Occipital lobe (tissue), 3 donors: ENCODE measurements at places on chromosomes 2 and 18. TPM values are rescaled to one million over a fixed set of nuclear protein-coding genes. Genes with fewer than 3 reads are reported as not detected.

DNA sequence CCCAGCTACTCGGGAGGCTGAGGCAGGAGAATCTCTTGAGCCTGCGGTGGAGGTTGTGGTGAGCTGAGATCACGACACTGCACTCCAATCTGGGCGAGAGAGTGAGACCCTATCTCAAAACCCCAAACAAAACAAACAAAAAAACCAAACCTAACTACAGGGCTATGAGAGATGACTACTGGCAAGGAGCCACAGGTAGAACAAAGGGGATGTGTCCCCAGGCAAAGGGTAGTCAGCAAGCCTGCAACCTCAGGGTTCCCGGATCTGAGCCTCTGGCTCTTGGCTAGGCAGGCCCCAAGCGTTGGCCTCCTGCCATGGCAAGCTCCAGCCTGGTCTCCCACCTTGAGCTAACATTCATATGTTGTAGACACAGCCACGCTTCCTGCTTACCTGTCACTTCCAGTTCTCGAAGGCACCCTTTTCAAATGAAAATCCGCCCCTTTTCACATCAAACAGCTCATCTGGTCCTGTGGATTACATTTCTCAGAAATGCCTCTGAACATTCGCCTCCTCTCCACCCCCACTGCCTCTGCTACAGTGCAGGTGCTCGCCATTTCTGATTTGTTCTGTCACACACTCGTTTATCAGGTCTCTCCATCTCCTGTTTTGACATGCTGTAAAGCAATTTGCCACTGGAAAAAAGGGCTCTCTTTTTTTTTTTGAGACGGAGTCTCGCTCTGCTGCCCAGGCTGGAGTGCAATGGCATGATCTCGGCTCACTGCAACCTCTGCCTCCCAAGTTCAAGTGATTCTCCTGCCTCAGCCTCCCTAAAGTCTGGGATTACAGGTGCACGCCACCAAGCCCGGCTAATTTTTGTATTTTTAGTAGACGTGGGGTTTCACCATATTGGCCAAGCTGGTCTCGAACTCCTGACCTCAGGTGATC, 13.1 kb upstream of the ACTR3 start:
- DNase-seq: no peak

The IL36B gene
- not detected for total RNA-seq

DNA sequence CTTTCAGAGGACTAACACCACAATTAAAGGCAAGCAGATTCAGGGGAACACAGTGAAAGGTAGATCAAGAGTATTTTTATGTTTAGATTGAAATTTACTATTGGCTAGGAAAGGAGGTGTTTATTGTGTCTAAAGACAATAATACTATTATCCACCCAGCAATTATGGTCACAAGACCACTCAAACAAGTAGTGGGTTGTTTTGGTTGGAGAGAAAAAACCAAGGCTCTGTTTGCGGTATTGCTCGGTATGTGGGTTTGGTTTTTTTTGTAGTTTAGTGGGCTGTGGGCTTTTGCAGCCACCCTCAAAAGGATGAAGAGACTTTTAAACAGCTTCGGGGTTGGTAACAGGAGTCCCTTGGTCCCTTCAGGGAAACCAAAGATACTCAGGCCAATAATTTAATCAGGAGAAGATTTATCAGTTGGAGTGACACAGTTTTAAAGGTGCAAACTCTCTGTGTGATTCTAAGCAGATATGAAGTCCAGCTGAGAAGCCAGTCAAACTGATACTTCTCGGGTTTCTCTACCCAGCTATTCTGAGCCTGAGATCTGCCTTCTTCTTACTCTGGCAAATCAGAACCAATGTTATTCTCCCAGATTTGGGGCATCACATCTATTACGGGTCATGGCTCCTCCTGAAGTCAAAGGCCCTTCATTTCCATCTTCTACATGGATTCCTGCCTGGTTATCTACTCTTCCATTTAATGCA, 55.3 kb downstream of the DCC start:
- DNase-seq: no peak

- no peak for DNase-seq
These were observed 53.6 kb downstream of the CCDC68 start for GRCh38 chr18:54905629-54906028.

DNA sequence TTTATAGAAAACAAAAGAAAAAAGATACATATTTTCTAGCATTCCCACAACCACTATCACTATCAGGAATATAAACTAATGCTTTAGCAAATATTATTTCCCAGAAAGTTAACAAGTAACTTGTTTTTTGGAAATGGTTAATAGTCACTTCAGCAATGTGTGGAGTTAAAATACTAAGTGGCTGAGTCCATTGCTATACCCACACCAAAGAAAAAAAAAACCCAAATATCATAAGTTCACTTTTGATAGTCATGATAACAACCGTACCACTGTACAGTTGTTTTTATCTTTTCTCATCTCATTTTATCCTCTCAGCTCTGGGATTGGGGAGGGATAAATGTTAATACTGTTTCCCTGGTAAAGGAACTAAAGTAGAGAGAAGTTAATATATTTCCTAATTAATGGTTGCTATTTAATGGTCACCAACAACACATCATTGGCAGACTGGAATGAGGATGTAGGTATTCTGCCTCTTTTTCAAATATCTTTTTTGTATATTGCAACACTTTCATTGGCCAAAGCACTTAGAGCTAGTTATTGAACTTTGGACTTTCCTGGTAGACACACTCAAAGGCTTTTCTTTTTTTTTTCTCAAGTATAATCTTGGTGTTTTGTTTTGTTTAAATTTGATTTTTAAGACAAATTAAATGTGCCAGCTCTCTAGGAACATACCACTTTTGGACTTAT, 18.4 kb upstream of the KANSL1L start:
- DNase-seq: no peak

The AGXT gene
- not detected for total RNA-seq

DNA sequence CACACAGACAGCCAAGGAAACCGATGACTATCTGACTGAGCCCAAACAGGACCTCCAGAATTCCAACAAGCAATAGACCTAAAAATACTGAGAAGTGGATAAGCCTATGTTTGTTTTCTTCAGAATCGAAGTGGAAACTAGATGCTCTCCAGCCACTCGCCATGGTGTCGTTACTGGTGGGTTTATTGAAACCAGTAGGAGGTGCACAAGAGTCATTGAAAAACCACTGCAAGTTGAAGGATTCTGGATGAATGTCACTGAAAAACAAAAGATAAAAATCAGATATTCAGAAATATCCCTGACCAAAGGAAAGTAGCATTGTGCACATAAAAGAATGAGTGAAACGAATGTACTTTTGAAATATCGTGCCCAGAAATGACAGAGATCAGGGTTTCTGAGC, 15.3 kb downstream of the TM4SF20 start:
- DNase-seq: no peak

DNA sequence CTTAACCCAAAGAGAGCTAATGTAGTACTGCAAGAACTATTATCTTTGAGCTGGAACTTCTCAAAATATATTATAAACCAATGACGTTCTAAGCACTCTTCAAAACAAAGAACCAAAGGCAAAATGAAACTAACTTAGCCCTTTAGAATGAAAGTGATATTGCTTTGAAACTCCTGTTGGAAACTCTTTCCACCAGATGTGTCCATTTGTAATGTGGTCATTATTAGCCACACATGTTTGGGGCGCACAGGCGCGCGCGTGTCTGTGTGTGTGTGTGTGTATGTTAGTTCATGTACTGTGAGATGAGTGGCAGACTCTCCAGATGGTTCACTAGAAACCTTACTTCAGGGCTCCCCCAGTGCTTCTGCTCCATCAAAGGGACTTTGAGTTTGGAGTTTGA, 323.4 kb downstream of the BCL11A start:
- DNase-seq: no peak

DNA sequence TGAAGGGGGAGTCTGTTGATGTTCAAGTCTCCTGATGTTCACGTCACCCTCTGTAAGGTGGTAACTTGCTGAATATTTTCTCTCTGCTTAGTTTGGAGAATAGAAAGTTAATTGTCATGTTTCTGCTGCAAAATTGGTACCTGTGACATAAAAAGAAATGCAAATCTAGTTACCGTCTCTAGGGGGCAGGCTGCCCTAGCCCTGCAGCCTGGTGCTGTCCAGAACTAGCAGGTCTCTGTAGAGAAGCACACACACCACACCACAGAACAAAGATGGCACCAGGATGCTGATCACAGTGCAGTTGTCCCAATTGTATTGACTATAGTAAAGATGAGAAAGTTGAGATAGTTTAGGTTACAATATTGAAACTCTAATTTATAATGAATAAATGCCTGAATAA, 47.0 kb downstream of the SLC9A4 start:
- DNase-seq: no peak

DNA sequence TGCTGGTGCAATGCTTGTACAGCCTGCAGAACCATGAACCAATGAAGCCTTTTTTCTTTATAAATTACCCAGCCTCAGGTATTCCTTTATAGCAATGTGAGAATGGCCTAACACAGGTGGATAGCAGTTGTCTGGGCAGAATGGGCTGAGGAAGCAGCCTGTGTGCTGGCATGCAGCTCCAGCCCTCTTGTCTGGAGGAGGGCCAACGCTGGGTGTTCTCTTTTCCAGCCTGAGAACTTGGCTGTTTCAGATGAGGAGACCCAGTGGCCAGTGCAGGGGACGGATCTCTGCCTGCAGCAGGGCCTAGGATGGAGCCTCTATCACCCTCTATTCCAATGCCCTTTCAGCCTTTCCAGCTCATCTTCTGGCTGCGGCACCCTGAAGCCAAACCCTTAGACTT, 58.8 kb downstream of the CTIF start:
- DNase-seq: no peak

DNA sequence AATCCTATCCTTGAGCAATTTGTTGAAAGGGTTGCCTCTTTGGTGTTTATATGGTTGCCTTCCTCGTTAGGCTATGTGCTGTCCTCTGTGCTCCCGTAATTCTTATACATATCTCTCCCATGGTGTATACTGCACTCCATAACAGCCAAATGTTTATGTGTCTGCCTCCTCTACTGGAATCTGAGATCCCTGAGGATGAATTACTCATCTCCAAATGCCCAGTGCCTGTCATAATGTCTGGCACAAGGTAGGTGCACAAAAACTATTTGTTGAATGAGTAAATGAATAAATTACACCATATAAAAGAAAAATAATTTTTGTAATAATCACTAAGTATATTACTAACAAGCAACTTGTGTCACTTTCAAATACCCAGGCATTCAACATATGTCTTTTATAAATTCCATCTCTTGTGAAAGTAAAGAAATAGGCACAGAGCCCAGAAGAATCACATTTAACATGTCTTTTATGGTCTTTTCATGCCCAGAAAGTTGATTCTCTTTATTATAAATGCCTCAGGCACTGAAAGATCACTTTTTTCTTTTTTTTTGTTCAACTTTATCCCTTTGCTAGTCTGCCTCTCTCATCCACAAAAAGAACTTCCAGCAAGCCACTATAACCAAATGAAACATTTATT, 164.9 kb downstream of the CCDC148 start:
- DNase-seq: no peak

GRCh38 chr2:205678541-205679142, 3.7 kb upstream of the NRP2 start:
- no peak for DNase-seq

DNA sequence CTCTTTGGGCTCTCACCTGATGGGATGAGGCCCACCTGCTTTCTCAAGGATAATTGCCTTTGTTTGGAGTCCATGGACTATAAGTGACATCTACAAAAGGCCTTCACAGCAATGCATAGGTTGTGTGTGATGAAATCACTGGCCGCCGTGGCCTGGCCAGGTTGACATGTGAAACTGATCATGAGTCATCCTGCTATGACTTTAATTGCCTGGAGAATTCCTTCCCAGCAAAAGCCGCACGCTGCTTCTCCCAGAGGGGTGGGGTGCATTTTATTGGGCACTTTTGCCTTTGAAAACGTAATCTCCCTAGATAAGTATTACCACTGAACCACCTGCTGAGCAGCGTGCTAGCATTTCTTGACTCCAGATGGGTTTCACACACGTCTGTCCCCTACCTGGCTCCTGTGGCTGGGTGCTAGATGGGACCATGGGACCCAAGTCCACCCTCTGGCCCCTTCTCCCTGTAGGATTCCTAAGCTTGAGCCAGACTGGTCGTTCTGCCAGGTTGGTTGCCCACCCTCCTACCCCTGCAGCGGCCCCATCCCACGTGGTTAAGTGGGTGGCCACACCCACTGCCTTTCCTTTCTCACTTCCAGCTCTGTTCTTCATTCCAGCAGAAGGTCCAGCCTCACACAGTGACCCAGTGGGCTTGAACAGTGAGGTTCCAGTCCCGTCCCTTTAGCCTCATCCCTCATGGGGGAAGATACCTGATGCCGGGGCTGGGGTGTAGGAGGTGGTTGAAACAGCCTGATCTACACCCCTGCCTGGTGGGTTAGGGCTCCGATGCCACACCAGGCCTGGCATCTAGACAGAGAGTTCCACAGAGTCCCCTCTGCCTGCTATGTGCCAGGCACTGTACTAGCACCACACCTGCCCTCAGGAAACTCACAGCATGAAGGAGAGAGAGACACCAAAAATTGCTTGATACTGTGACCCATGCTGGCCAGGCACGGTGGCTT, 89.6 kb downstream of the GBX2 start:
- no peak for DNase-seq

DNA sequence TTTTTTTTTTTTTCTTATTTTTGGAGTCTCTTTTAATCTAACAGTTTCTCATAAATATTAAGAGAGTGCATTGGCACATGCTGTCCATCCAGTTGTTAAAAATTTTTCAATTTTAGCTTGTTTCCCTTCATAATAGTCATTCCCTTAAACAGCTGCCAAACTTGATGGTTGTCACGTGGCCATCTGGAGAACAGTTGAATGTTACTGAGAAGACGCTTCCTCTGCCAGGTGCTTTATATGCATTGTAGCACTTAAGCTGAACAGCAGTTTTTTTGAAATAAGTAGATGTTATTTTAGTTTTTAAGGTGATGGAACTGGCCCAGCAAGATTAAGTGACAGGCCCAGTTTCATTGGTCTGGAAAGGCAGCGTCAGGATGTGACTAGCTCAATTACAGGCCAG, 3.3 kb downstream of the SMARCAL1 start:
- DNase-seq: no peak

DNA sequence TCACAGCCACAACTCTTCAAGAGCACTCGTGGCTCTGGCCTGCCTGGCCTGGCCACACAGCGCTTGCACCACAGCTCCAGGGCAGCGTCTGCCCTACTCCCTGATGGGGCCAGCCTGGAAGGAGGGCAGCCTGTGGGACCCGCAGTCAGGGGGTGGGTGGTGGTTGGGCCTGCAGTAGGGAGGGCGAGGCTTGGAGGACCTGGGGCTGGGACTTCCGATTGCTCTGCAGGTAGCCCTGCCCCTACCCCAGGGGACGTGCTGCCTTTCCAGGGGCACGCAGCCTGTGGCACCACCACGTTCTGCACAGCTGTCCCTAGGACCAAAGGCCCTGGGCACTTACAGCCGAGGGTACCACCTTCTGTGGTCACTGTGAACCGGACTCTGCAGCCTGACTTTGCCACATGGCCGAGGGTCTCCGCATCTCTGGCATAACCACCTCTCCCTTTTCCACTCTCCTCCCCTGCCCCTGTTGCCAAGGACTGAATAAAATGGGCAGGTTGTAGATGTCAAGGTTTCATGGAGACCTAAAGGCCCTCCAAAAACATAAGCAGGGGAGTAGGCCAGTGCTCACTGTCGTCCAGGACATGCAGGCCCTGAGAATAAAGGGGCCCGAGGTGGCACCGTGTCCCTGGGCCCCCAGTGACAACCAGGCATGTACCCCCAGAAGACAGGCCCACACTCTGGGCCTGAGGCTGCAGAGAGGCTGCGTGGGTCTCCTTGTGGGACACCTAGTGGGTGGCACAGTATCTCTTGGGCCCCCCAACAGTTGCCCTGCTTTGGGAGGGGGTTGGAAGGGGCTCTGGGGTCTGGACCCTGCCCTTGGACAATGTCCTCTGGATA, 87.3 kb downstream of the INHBB start:
- no peak for DNase-seq

The SERPINB5 gene
- total RNA-seq: not detected

The PTPRM gene
- 45.4 TPM for total RNA-seq

The TEX44 gene
- not detected for total RNA-seq
